ENCODE measurements at places on chromosomes 16 and 17.

DNA sequence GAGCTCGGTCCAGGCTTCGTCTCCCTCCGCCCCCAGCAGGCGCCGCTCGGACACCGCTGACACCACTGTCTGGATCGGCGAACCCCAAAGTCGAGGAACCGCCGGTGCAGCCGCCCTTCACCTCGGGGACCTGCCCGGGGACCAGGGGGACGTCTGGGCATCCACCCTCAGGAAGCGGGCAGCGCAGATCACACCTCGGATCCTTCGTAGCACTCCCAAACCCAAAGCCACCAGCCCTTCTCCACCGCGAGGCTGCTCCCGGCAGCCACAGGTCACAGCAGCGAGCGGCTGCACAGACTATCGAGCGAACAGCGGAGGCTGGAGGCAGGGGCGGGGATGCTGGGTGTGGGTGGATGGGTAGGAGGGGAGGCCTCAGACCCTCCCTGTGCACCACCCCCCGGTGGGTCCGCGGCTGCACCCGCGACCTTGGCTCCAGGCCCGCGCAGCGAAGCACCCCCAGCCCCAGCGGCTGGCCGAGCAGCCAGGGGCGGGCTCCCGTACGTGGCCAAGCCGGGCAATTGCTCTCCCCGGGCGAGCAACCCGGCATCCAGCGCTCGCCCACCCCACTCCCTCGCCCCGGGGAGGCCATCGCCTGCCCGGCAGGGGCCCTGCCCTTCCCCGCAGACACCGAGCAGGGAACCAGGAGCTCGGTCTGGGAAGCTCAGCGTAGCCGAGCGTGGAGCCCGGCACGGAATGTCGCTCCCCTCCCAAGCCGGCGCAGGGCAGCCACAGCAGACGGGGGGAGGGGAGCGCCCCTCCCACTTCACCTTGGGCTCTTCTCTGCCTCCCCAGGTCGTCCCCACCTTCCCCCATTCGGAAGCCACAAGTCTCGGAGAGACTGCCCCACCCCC is 1.0 kb downstream of the SDK2 start:
- DNase-seq, result no peak

DNA sequence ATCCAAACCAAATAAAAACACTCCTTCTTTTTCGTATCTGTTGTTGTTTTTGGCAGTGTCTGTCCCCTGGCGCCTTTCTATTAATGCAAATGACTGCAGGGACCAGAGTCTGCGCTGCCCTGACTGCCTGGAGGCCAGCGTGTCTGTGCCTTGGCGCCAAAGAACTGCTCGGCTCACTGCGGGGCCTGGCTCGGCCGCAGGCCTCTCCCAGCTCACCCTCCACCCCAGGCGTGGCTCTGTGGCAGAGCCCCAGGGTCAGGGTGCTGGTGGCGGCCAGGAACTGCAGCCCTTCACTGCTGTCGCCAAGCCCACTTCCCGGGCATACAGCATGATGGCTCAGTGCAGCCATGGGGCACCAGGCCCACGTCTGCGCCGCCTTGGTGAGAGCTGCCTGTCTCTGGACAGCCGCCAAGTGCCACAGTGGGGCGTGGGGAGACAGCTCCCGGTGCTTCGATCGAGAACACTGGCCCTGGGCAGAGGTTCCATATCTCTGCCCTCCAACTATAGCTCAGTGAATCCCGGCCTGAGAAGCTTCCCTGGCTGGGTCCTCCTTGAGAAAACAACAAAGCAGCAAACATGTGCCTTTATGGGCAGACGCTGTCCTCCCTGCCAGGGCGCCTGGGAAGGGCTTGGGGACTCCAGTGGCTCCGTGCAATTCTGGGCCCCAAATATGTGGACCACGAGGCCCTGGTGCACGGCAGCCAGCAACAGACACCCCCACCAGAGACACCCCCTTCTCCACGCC is 11.1 kb downstream of the CANT1 start:
- no peak for DNase-seq

DNA sequence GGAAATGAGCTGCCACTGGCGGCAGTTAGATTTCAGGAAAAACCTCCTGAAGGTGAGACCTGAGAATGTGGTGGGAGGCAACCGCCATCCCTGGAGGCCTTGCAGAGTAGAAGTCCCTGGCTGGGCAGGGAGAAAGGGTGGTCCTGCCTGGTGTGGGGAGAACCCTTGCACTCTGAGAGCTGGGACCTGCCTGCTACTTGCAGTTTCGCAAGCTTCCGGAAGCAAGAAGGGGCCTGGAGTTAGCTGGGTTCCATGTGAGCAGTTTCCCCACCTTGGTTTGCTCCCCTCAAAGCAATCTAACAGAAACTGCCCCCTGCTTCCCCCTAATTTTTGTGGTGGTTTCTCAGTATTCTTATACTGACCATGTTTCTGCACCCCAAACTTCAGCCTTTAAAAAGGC is 6.5 kb downstream of the ZNF629 start:
- DNase-seq, result no peak

DNA sequence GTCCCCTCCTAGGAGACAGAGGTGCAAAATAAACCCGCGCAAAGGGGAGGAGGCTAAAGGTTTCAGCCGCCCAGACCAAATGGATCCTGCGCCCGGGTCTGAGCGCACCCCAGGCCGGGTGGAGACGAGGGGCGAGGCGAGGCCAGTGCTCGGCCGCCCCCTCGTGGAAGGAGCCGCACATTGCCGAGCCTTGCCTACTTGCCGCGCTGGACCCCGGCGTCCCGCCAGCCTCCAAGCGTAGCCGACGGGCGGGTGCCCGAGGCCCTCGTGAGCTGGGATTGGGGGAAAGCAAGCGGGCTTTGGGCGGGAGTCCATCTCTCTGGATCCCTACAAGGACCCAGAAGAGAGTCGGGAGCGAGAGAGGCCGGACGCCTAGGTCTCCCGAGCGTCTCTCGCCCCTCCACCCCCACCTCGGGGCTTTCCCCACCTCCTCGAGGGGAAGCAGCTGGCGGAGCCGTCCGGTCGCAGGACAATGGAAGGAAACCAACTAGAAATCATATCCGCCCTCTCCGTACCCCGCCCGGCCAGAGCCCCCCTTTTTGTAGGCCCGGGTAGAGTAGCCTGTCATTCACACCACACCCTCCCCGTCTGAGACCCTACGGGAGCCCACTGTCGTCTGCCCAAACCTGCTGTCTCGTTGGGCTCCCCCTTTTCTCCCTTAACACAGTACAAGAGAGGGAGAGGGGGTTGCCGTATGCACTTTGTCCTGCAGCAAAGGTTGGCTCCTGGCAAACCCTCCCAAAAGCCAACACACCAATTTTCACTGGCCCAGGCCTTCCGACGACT is 664 bp upstream of the BCL6B start:
- peak; percentile 40 for DNase-seq

DNA sequence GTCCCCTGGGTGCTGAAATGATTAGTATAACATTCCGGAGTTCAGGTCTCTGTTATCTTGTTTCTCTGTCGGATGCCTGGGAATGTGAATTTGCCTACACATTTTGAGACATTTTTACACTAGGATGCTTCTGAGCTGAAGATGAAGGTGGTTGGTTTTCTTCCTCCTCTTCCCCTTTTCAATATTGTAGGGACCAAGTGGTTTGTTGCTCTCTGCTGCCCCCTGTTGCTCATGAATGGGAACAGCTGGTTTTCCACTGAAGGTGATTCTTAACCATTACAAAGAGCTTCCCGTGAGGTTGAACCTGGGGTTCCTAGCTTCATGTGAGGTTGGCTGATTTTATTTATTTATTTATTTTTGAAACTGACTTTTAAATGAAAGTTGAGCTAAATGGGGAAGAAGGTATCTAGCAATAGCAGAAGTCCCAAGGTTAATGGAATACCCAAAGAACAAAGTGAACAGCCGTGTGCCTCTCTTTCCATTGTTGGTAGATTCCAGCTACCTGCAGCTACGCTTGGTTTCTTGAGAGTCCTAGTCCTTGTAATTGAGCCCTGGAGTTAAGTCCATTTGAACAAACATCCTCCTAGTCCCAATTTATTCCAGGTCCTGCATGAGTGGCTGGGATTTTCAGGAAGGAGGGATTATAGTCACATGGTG is 983.9 kb upstream of the EEF2KMT start:
- no peak for DNase-seq

DNA sequence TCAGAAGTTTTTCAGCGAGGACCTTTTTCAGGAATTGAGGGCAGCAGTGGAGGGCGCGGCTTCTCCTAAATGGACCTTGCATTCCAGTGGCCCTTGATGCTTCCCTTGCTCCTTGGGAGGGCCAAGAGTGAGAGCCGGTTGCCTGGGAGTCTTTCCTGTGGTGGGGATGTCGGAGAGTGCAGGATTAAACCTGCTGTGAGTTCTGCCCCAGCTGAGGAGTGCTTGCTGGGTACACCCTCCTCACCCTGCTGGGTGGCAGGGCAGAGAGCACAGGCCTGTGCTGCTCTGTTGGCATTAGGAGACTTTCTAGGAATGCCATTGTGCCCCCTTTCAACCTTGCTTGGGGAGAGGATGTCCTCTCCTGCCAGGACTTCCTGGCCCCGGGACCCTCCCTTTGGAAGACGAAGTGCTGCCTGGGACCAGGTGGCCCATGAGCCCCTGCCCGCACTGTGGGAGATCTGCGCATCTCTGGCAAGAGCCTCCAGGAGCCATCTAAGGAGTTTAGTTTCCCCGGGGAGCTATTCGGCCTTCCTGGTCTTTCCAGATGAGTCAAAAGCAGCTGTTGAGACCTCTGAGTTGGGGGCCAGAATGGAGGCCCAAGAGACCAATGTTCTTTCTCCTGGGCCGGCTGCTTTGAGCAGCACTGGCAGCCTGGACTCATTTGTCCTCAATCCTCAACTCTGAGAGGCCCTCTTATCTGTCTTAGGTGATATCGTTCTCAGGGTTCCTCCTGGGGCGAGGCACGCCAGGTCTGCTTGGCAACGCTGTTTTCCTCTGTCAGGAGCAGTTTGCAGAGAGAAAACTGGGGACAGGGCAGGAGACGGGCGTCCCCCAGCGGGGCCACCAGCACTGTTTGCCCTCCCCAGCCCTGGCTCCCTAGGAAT is 5.6 kb downstream of the LLGL2 start:
- no peak for DNase-seq

- DNase-seq, result peak; percentile 18
Measured at GRCh38 chr17:73064084-73064938, 28.2 kb downstream of the SLC39A11 start.

DNA sequence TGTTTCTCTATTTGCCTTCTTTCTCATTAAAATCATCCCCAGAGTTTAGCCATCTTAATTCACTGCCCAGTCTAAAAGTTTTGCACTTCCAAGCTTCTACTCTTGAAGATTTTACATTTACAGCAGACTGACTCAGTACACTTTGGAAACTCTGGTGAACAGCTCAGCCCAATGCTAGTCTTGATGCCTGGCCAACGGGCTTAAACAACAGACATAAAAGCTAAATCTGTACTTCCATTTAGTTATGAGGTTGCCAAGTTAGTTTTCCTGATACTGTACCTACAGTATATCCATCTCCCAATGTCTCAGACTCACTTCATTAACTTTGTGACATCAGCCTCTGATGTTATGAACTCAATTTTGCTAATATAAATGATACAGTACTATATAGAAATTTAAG is 891.8 kb upstream of the SOX9 start:
- no peak for DNase-seq

DNA sequence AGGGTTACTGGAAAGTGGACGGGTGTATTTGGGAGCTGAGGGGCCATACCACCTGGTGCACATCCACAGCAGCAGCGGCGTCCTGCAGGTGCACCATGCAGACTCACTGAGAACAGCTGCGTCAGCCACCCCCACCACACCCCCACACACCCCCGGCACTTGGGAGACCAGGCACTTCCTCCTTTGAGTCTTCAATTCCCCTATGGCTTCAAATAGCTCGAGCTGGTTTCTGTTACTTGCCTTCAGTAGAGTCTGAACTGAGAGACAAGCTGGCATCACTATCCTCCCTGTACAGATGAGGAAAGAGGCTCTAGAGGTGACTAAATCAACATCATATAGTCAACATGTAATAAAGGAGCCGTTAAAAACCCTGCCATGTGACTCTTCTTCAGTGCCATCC is 15.4 kb downstream of the CUEDC1 start:
- no peak for DNase-seq

GRCh38 chr17:76354747-76355310 is 1.1 kb upstream of the PRPSAP1 start:
- DNase-seq, result no peak

Measured in gastrocnemius medialis (tissue), 4 donors.